ENCODE measurements at places on chromosomes 16 and 17.

DNA sequence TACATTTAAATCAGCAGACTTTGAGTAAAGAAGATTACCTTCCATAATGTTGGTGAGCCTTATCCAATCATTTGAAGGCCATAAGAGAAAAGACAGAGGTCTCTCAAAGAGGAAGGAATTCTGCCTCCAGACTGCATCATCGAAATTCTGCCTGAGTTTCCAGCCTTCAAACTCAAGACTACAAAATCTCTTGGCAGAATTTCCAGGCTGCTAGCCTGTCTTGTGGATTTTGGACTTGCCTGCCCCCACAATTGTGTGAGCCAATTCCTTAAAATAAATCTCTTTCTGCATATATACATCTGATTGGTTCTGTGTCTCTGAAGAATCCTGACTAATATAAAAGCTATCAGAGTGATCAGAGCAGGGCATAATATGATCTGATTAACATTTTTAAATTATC is 216.6 kb upstream of the CPHXL start:
- DNase-seq, result no peak
- H3K4me3 ChIP-seq, result no peak overlapping the region
- no peaks in the 10 kb centered on the region for H3K27me3 ChIP-seq
- no peaks in the 10 kb centered on the region for H3K36me3 ChIP-seq
- H3K27ac ChIP-seq, result no peak overlapping the region

DNA sequence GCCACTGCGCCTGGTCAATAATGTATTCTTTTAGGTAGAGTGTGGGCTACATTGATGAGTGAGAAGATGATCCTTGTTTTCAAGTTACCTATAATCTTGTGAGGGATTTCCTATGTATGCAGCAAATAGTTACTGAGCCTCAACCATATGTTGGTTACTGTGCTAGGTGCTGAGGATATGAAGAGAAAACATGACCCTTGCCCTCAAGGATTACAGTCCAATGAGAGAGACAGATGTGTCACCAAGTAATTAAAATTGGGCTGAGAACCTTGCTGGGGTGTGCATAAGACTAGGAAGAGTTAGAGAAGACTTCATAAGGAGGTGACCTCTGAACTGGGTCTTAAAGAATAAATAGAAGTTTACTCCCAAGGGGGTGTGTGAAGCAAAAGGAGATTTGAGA is 7.4 kb downstream of the POLR2A start:
- no peak overlapping the region for H3K4me3 ChIP-seq
- H3K27ac ChIP-seq, result no peak overlapping the region
- H3K27me3 ChIP-seq, result no peaks in the 10 kb centered on the region
- no peaks in the 10 kb centered on the region for H3K4me1 ChIP-seq
- no peak for DNase-seq

DNA sequence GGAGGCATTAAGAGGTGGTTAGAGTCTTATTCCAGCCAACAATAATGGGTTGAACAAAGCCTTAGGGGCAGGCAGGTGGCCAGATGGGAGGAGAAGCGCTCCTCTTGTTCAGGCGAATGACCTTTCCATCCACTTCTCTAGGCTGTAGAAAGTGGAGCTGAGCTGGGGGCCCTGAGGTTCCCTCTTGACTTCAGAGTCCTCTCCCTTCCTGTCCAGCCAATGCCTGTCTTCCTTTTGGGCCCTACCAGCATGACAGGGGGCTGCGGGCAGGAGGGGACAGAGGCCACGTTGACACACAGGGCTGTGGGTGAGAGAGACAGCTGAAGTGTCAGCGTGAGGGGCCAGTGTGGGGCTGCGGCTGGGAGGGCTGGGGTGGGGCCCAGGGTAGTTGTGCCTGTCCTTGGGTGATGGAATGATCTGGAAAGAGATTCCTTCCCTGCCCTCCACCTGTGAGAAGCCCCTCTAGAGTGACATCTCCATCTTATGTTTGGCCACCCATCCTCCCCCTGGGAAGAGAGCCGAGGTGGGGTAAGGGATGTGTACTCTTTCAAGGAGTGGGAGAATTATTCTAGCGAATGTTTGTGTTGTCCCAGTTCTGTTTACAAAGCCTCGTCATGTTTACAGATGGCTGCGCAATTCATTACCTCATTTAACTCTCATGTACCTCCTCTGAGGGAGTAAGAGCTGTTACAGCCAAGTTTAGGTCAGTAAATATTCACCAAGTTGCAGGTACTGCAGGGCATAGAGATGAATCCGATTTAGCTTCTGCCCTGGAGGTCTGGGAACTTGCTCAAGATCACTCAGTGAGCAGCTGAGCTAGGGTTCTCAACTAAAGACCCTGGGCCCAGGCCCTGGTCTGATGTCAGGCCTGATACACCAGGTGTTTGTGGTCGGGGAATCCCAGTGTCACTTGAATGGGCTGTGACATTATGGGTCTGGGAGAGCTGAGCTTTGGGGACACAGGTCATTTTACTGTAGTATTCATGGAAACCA is 3.3 kb downstream of the ERBB2 start:
- no peaks in the 10 kb centered on the region for H3K27me3 ChIP-seq
- H3K4me3 ChIP-seq, result no peak overlapping the region
- no peak for DNase-seq
- peaks cover 17% of the 10 kb centered on the region for H3K4me1 ChIP-seq
- H3K36me3 ChIP-seq, result peaks cover 8% of the 10 kb centered on the region
- no peak overlapping the region for H3K27ac ChIP-seq

DNA sequence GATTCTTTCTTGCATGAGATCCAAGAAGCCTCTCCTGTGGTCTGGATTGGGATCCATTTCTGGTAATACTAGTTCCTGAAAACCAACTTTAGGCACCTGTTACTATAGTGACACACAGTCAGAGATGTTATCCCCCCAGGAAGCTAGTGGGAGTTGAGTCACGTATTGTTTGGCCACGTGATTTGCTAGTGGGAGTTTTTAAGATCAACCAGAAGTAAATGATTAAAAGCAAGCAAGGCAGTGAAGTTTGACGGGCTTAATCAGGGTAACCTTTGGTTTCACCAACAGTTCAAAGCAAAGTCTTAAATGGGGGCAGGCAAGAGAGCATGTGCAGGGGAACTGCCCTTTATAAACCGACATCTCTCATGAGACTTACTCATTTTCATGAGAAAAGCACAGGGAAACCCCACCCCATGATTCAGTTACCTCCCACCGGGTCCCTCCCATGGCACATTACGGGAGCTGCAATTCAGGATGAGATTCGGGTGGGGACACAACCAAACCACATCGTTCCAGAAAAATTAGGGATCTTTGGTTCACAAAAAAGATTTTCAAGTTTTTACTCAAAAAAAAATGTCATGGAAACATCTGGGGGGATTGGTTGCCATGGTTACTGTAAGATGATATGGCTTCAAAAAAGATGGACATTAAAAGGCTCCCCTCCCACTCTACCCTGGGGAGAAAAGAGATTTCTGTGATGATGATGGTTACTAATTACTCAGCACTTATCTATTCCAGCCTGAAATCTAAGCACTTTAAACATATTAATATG is 483.1 kb upstream of the ERCC4 start:
- no peaks in the 10 kb centered on the region for H3K36me3 ChIP-seq
- H3K27ac ChIP-seq, result no peak overlapping the region
- H3K4me3 ChIP-seq, result no peak overlapping the region
- no peaks in the 10 kb centered on the region for H3K27me3 ChIP-seq
- no peaks in the 10 kb centered on the region for H3K4me1 ChIP-seq

GRCh38 chr17:35930211-35931065 is at the start of gene RDM1:
Gene RDM1, minus strand, starts transcription at chr17:35930773. Its CDS starts 46 bp downstream, at chr17:35930727.
- H3K36me3 ChIP-seq, result no peaks in the 10 kb centered on the region
- H3K27me3 ChIP-seq, result no peaks in the 10 kb centered on the region
- no peaks in the 10 kb centered on the region for H3K4me1 ChIP-seq
- peak within 1 kb of the TSS; percentile 35 for H3K4me3 ChIP-seq
- no peak within 1 kb of the TSS for H3K27ac ChIP-seq
- peak; percentile 67 for DNase-seq

DNA sequence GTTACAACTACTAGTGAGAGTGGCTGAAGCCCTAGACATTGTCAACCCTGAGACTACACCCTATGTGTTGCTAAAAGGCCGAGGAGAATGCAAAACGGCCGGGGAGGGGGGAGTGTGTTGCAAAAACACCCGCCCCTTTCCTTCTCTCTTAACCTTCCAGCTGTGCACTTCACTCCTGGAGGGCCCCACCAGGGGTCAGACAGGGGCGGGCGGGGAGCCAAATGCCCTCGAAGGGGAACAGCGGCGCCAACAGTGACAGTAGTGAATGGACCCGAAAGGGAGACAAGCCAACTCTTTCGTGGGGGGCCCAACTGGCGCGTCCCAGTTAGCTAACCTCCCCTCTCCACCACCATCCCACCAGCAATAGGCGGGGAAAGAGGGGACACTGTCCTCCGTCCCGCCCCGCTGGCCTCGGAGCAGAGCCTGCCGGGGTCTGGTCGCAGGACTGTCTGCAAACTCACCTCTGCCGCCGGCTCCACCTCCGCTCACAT is 352 bp downstream of the MARF1 start:
- no peak for DNase-seq
- H3K4me3 ChIP-seq, result peak overlapping the region; percentile 75
- no peaks in the 10 kb centered on the region for H3K27me3 ChIP-seq
- H3K36me3 ChIP-seq, result no peaks in the 10 kb centered on the region

DNA sequence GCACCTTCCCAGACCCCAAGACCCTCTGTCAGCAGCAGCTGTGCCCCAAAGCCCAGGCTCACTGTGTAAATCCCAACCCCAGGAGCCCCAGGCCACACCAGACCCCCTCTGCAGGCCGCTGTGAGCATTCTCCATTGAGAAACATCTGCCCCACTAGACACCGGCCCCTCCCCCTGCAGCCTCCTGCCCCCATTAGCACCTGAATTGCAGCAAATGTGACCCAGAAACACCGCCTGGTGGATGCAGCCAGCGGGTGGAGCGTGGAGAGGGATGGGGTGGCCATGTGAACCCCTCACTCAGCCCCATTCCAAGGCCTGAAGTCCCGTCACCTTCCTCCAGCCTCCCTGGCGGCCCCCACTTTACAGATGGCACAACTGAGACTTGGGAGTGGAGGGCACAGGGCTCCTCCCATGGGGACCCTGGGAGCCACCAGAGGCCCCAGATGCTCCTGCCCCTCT is 2.2 kb downstream of the UBALD1 start:
- DNase-seq, result no peak
- no peak overlapping the region for H3K4me3 ChIP-seq
- no peaks in the 10 kb centered on the region for H3K27me3 ChIP-seq
- no peak overlapping the region for H3K27ac ChIP-seq
- H3K4me1 ChIP-seq, result peaks cover 12% of the 10 kb centered on the region
- H3K36me3 ChIP-seq, result peaks cover 9% of the 10 kb centered on the region

DNA sequence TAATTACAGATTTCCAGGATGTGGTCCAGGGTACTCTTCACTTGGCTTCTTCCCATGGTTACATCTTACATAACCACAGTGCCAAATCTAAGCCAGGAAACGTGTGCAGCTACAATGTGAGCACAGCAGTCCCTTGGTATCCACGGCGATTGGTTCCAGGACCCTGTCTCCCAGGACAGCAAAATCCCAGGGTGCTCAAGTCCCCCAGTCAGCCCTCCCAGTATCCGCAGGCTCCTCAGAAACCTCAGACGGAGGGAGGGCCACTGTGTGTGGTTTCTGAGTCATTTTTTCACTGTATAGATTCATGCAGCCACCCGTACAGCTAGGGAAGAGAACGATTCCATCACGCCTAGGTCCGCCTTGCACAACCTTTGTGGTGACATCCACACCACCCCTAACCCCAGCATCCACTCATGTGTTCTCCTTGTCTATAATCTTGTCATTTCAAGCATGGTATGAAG is 11.1 kb upstream of the ATP2C2 start:
- H3K36me3 ChIP-seq, result no peaks in the 10 kb centered on the region
- H3K27me3 ChIP-seq, result no peaks in the 10 kb centered on the region
- no peak overlapping the region for H3K27ac ChIP-seq
- no peaks in the 10 kb centered on the region for H3K4me1 ChIP-seq

DNA sequence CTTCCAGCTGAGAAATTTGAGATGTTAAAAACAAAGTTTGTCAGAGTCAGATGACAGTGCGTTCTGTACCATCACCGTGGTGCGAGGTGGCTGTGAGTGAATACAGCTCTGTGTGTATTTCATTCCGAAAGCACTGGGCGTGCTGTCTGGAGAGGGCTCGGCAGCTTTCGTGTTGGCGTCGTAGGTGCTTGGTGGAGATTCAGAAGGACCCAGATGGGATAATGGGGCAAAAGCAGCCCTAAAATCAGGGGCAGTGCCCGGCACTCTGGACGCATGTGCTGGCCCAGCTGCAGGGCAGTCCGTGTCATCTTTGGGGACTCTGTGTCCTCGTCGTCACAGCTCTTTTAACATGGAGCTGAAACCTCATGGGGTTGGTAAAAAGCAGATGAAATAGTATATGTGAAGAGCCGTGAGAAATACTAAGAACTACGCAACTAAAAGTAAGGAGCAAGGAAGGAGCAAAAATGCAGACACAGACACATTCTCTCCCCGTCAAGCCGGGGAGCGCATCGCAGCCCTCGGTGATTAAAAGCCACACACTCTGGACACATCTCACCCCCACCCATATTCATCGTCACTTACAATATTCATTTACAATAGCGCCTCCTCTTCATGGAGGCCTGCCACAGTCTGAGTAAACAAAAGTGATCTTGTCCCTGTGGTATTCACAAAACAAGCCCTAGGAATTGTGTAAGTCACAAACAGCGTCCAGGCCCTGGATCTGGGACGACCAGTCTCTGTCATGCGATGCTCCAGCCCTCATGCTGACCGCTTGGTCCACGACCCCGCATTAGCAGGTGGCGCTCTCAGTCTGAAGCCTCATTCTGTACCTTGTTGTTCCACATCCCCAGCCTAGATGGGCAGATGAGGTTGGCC is 206.7 kb downstream of the RPTOR start:
- no peaks in the 10 kb centered on the region for H3K36me3 ChIP-seq
- H3K4me1 ChIP-seq, result peaks cover 4% of the 10 kb centered on the region
- no peaks in the 10 kb centered on the region for H3K27me3 ChIP-seq
- no peak for DNase-seq
- H3K4me3 ChIP-seq, result no peak overlapping the region
- H3K27ac ChIP-seq, result no peak overlapping the region

- H3K4me1 ChIP-seq, result peaks cover 32% of the 10 kb centered on the region
- H3K27me3 ChIP-seq, result no peaks in the 10 kb centered on the region
- no peak overlapping the region for H3K4me3 ChIP-seq
- DNase-seq, result no peak
- H3K27ac ChIP-seq, result no peak overlapping the region
These were observed 38.5 kb downstream of the TMEM235 start for GRCh38 chr17:78269955-78270381.

DNA sequence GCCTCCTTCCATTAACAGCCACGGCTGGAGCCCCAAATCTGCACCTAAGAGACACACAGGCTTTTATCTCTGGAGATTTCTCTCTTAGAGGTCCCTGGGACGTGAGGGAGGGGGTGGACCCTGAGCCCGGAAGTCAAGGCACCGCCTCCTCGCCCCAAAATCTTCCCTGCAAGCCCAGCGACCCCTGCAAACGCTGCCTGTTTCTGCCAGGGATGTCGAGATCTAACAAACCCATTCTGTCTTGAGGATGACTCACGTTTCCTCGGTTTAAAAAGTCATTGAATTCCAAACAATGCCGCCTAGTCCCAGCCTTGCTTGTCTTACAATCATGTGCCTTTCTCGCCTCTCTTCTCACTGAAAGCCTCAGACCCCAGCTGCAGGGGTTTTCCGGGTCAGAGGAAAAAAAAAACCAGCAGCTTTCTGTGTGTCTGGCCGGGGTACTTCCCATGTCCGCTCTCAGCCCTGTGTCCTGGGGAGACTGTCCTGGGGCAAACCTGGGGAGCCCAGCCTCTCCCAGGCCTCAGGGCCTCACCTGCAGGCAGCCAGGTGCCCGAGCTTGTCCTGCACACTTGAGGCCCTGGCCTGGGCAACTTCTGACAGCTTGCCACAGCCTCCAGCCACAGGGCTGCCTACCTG is 15.4 kb downstream of the ARL2BP start:
- H3K4me1 ChIP-seq, result peaks cover 4% of the 10 kb centered on the region
- no peaks in the 10 kb centered on the region for H3K36me3 ChIP-seq
- no peak for DNase-seq
- H3K27ac ChIP-seq, result peak overlapping the region; percentile 30
